ENCODE measurements at places on chromosomes 13 and 19.

DNA sequence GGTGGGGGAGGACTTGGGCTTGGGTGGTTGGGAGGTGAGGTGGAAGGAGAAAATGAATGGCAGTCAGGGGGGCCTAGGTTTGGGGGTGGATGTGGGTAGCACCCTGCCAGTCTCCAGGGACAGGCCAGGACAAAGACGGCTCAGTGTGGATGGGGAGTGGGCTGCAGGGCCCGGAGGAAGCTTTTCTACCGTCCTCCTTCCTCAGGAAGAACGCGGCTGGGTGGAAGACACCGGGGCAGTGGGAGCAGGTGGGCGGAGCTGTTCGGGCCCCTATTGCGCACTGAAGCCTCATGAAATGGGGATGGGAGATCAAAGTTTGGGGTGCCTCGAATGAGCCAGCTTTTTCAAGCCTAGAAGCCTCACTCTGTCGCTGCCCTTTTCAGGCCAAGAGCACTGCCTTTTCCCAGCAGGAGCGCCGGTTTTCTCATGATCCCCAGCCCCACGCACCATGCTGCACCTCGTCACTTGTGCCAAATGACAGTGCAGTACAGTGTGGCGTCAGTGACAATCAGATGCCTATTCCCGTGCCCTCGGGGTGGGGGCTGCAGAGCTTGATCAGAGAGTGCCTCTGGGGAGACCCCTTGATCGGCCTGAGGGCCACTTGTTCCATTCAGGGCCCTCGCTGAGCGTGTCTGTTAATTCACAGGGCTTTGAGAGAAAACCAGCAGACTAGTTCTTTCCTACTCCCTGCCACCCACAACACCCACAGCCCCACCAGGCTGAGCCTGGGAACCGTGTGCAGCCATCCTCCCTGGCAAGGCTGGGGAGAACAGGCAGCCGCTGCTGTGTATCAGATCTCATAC, 1.5 kb downstream of the CALM3 start:
- DNase-seq: no peak

- DNase-seq: no peak
These were observed 70.5 kb upstream of the SPATA13 start for GRCh38 chr13:24090049-24090448.

GRCh38 chr19:18225355-18225701, 910 bp downstream of the PDE4C start:
- no peak for DNase-seq

GRCh38 chr19:44401139-44402115, at the start of gene ZNF285:
Gene ZNF285, minus strand, starts transcription at chr19:44401608. Its CDS starts 4,395 bp downstream, at chr19:44397213.
- peak; percentile 93 for DNase-seq

GRCh38 chr13:62119739-62120700, 704.4 kb upstream of the PCDH20 start:
- DNase-seq: no peak

- peak; percentile 13 for DNase-seq
These were observed 449.3 kb downstream of the PCDH17 start for GRCh38 chr13:58080806-58081205.

- no peak for DNase-seq
These were observed 18.3 kb upstream of the HNRNPUL1 start for GRCh38 chr19:41245843-41246242.

DNA sequence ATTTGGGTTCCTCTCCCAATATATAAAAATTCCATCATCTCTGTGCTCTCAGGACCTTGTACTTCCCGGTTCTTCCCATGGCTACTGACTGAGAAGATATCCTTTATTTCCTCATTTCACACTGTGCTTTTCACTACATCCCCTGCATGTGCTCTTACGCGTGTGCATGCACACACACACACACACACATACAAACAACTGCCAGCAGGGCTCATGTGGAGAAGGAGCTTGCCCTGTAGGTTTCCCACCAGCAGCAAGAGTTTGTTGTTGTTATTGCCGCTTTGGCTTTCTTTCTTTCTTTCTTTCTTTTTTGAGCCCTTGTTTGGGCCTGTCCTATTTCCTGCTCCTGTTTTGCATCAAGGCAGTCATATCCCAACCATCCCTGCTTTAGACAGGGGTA, 43.6 kb downstream of the TEX26 start:
- DNase-seq: no peak

GRCh38 chr13:26420282-26420960, 137.1 kb upstream of the WASF3 start:
- no peak for DNase-seq

GRCh38 chr19:33133438-33134031, 1.6 kb downstream of the WDR88 start:
- no peak for DNase-seq

- no peak for DNase-seq
These were observed 231.7 kb downstream of the GGACT start for GRCh38 chr13:100356889-100357288.

DNA sequence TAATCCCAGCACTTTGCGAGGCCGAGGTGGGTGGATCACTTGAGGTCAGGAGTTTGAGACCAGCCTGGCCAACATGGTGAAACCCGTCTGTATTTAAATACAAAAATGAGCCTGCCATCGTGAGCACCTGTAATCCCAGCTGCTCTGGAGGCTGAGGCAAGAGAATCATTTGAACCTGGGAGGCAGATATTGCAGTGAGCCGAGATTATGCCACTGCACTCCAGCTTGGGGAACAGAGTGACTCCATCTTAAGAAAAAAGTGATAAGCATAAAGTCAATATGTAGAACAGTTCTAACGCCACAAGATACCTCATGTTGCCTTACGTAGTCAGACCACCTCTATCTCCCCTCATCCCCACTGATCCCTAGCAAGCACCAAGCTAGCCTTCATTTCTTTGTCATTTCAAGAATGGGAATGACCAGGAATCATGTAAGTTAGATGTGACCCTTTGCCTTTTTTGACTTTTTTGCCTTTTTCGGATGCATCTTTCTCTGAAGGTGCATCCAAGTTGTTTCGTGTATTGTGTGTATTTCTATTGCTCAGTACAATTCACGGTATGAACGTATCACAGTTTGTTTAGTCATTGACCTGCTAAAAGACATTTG, 6.4 kb downstream of the RPL21 start:
- no peak for DNase-seq

- no peak for DNase-seq
These were observed 29.3 kb downstream of the CCL25 start for GRCh38 chr19:8081569-8082550.

- DNase-seq: no peak
These were observed 5.4 kb upstream of the LYPD5 start for GRCh38 chr19:43807651-43808050.

DNA sequence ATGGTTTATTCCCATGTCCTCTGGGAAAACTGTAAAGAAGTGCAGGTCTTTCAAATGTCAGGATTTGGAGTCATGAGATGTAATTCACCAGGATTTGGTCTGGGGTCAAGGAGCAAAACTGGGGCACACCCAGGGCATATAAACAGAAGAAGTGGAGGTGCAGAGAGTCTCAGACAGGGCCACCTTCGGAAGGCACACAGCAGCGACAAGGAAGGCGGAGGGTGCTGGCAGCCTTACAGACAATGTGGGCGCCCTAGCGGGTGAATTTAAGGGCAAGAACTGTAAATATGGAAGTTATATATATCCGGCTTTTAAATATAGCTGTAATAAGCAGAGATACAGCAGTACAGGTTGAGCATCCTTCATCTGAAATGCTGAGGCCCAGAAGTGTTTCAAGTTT, 31.2 kb downstream of the DHRS12 start:
- DNase-seq: no peak

- DNase-seq: no peak
These were observed 619.2 kb upstream of the SGCG start for GRCh38 chr13:22561581-22561980.

GRCh38 chr13:46797501-46798237, 708 bp upstream of the ESD start:
- DNase-seq: no peak

- no peak for DNase-seq
These were observed 19.1 kb upstream of the SPATA13 start for GRCh38 chr13:24141333-24141910.

DNA sequence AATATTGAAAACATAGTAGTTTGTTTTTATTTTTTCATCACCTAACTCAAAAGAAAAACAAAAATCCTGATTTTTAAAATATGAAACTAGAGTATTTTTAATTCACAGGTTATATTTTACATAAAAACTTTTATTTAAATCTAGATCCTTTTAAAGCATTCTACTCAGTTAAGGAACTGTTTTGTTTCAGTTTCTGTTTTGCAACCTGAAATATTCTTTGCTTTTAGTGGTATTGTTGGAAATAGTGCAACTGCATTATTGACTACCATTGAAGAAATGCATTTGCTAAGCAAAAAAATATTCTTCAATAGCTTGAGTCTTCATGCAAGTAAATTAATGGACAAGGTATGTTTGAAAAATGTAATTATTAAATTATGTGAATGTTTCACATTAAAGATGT, 43.8 kb downstream of the COG6 start:
- no peak for DNase-seq

GRCh38 chr19:45439569-45440258, 16.0 kb upstream of the ERCC1 start:
- DNase-seq: no peak

GRCh38 chr19:20667281-20667680, 5.9 kb upstream of the ZNF626 start:
- no peak for DNase-seq

DNA sequence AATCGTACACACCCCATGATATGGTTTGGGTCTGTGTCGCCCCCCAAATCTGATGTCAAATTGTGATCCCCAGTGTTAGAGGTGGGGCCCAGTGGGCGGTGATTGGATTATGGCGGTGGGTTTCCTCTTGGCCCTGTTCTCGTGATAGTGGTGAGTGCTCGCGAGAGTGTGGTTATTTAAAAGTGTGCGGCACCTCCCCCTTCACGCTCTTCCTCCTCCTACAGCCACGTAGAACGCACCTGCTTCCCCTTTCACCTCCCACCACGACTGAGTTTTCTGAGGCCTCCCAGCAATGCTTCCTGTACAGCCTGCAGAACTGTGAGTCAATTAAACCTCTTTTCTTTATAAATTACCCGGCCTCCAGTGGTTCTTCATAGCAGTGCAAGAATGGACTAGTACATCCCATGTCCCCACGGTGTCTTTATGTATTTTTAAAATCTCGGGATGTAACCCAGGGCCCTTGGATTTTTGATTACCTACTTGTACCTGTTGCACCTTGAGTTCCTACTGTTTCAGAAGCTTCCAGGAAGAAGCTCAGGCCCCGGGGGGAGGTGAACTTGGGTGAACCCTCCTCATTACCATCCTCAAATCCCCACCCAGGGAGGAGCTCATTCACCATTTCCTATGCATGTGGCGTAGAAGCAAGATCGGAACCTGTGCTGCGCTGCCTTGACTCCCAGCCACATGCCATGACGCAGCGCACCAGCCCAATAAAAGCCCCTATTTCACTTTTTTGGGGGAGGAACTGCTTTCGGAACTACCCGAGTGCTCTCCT, 52.4 kb downstream of the TEX29 start:
- DNase-seq: no peak

- peak; percentile 87 for DNase-seq
These were observed 719 bp downstream of the SUGP2 start for GRCh38 chr19:19032420-19033175.

- DNase-seq: no peak
These were observed 258.5 kb downstream of the COG6 start for GRCh38 chr13:39913928-39914327.

GRCh38 chr19:32878988-32879387, 9.4 kb upstream of the SLC7A9 start:
- DNase-seq: no peak

GRCh38 chr19:21585281-21585890, 80.0 kb downstream of the ZNF429 start:
- DNase-seq: no peak

GRCh38 chr13:29710511-29710910, 115.0 kb upstream of the SLC7A1 start:
- no peak for DNase-seq

- DNase-seq: no peak
These were observed 9.2 kb upstream of the ATP12A start for GRCh38 chr13:24670961-24671381.

- DNase-seq: no peak
These were observed 279.7 kb downstream of the FGF14 start for GRCh38 chr13:102122147-102122546.

DNA sequence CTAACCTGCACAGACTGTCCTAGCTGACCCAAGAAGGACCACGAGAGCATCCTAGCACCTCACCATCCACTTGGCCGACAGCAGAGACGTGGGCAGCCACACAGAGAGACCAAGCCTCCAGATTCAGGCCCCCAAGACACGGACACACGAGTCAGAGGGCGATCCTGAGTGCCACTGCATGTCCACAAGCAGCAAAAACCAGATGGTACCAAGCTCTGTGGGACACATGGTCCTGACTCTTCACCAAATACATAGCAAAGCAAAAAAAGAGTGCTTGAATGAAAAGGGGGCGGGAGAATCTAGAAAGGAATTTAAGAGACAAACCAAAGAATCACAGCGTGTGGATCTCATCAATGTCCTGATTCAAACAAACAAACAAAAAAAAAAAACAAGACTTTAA, 45.2 kb downstream of the MLLT1 start:
- DNase-seq: no peak

- no peak for DNase-seq
These were observed 166.9 kb downstream of the DLEU7 start for GRCh38 chr13:50676602-50677001.

DNA sequence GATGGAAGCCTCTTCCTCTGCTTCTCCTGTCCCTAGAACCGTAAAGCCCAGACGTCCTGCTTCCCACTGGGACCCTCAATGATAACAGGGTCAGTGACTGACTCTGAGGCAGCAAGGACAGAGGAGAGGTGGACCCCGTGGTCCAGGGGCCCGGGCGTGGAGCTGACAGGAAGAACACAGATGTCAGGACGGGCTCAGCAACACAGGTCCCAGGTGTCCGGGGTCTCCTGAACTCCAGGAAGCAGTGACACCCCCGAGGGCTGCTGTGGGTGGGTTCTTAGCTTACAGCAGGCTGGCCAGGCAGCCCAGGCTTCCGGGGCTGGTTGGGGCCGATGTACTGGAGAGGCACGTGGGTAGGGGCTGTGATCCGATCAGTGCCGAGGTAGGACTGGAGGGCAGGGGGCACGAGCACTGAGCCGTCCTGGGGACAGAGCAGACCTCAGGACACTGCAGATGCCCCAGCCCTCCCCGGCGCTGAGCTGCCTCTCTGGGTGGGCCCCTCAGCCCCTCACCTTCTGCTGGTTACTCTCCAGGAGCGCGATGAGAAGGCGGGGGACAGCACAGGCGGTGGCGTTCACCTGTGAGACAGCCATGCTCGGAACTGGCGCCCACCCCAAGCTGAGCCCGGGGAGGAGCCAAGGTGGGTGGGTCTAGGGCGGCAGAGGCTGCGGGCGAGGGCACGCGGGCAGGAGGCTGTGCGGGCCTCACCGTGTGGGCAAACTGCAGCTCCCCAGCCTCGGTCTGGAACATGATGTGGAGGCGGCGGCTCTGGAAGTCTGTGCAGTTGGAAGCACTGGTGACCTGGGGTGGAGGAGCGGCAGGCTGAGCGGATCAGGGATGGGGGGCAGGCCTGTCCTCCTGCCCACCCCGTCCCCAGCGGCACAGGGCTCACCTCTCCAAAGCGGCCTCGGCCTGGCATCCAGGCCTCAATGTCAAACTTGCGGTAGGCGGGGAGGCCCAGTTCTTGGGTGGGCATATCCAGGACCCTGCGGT, 3.6 kb upstream of the CCER2 start:
- no peak for DNase-seq

GRCh38 chr19:51016798-51017683, 2.5 kb downstream of the KLK10 start:
- peak; percentile 87 for DNase-seq
